ENCODE measurements at places on chromosomes 5 and 9.

GRCh38 chr5:22372826-22373660 is 480.1 kb downstream of the CDH12 start:
- DNase-seq, result no peak

DNA sequence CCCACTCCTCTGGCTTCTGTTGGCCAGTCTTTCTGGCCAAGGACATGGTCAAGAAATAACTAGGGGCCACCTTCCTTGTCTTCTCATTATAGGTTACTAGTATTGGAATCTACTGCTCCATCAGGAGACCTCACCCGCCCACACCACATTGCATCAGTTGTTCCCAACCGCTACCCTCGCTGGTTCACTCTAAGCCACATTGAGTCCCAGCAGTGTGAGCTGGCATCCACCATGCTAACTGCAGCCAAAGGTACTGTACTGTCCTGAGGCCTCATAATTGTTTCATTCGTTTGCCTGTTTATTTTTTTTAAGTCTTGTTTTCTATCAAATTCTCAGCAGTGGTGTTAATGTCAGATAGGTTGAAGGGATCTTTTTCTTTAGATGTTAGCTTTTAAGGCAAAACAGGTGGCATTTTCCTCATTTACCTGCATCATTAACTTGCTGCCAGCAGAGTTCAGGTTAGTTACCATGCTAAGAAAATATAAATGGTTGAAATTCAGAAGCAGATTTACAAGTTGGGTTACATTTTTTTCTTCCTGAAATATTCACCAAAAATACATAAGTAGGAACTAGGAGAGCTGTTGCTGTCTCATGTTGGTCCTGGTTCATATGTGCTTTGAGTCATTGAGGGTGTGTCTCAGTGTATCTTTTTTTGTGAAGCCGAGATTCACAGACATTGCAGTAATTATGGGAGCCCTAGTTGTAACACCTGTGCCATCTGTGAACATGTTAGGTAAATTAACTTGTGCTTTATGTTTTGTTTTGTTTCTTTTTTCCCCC is 206.9 kb downstream of the ZSWIM6 start:
- DNase-seq, result no peak

GRCh38 chr5:125575891-125576505 is 829.6 kb upstream of the ZNF608 start:
- no peak for DNase-seq

DNA sequence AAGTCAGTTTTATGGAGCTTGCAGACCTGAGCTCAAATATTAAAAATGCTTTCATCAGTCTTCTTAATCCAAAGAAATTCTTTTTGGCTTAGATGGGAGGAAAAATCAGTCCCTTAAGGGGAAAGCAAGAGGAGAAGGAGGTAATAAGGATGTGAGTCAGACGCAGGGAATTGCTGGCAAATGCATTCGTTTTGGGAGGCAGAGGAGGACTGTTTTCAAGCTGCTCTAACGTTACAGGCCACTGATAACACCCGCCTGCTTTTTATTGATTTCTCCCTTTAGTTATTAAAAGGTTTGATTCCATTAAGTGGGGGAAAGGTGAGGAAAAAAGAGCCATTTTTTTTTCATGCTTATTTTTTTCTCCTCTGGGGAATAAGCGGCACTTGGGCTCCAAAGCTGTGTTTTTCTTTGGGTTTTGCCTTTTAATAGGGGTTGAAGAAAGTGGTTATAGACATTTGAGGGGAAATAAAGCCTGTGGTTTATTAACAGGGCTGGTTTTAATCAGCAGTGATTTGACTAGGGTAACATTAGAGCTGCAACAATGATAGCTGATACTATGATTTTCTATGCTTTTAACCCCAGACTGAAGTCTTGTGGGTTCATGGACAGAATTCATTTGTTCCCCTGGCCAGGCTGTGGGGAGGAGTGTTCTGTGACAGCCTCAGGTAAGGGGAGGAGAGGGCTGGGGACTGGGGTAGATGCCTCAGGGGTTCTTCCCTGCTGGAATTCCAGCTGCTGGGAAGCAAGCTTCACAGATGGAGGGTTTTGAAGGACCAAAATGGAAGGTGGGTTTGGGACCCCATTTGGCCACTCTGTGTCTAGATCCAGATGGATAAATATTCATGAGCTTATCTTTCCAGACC is 225.2 kb downstream of the GAS1 start:
- peak; percentile 76 for DNase-seq

DNA sequence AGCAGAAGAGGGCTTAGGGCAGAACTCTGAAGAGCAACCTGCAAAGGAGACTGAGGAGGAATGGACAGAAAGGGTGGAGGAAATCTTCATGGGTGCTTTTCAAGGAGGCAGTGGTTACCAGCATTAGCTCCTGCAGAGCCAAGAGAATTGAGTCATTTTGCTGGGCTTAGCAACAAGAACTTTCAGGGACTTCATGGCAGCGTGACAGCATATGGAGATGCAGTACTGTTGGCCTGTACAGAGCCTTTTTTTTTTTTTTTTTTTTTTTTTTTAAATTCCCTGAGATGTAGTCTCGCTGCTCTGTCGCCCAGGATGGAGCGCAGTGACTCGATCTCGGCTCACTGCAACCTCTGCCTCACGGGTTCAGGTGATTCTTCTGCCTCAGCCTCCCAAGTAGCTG is 296.0 kb upstream of the DMRT1 start:
- DNase-seq, result no peak

GRCh38 chr5:55319491-55319890 is 11.7 kb downstream of the MTREX start:
- DNase-seq, result no peak

DNA sequence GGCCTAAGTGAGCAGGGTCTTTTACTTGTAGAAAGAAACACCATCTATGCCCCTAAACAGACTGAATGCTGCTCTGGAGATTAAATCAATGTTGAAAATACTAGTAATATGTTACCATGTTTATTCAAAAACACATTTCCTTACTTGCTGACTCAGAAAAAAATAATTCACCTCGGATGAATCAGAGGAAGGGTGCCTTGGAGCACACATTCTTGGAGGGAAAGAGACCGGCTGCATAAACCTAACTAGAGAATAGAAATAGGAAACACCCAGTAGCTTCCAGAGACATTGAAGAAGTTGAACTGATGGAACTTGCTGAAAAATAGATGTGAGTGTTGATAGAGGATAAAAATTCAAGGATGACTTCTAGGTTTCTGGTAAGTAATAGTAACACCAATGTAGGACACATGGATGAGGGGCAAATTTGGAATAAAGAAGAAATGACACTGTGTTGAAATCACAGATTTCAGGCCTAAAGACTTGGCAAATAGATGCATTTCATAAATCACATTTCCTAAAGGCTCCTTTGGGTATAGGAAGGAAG is 76.9 kb upstream of the MINAR2 start:
- DNase-seq, result peak; percentile 77

DNA sequence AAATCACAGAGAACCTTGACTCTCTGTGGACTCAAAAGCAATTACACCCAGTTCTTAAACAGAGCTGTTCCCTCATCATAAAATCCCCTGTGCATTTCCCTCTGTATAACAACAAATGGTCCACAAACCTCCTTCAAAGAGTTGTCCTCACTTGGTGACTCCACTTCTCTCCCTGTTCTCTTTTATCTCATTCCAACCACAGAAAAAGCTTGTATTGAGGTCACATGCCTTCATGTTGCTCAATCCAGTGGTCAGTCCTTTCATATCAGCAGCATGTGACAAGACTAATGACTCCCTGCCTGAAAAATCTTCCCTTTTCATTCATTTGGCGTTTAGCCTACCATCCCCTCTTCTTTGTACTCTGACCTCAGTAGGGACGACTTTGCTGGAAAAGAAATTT is 158.0 kb downstream of the DEPDC1B start:
- peak; percentile 12 for DNase-seq

- no peak for DNase-seq
Measured at GRCh38 chr5:172754596-172755356, 16.2 kb downstream of the DUSP1 start.

DNA sequence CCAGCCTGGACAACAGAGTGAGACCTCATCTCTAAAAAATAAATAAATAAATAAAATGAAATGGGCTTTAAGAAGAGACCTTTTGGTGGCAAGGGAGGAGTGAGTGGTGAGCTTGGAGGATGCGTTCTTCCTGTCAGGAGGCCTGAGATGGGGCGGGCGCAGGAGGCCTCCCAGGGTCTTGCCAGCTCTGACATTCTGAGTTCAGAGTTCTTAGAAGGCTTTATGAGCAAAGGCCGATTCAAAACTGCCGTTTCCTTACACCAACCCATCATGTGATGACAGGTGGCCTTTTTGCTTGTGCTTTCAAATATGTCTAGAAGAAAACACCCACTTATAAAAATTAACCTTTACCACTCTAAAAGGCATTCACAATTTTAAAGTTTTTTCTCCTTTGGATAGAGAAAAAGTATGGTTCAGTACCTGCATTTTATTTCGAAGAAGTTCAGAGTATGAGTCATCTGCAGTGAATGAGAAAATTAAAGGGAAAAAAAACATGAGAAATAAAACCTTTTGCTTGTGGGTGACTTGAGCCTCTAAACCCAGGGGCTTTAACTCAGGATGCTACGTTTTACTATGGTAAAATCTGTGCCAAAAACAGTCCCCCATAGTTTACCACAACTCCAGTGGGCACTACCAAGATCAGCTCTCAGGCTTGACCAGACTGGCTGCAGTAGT is 157.4 kb upstream of the OTULINL start:
- peak; percentile 32 for DNase-seq

- no peak for DNase-seq
Measured at GRCh38 chr9:89878003-89878411, 273.2 kb downstream of the GADD45G start.

- peak; percentile 63 for DNase-seq
Measured at GRCh38 chr9:111663301-111663823, 2.0 kb downstream of the GNG10 start.

- peak; percentile 80 for DNase-seq
Measured at GRCh38 chr5:83306572-83307241, 164.8 kb upstream of the VCAN start.

GRCh38 chr5:89534331-89534730 is 651.3 kb upstream of the MEF2C start:
- DNase-seq, result peak; percentile 39

DNA sequence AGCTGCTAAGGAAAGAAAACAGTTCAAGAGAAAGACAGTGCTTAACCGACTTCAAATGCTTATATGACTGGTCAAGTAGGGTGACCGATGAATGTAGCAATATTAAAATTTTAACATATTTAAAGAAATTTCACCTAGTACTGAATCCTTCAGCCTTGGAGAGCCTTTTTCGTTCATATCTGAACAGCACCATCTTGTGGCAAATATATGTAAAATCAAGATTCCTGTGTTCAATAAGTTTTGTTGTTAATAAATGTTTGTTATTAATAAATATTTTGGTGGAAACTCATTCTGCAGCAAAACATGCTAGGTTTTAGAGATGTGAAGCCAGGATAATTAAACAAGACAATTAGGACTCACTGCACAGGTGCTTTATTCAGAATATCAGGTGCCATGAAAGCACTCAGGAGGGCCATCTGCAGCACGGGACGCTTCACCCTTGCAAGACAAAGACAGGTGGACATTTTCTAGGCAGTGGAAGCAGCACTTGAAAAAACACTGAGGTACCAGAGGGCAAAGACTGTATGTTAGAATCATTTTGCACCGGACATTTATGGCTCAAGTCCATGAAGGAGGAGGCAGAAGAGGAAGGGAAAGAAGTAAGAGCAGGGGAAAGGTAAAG is 15.6 kb downstream of the TICAM2 start:
- DNase-seq, result peak; percentile 41

GRCh38 chr9:16718952-16719351 is 151.5 kb downstream of the BNC2 start:
- DNase-seq, result no peak

DNA sequence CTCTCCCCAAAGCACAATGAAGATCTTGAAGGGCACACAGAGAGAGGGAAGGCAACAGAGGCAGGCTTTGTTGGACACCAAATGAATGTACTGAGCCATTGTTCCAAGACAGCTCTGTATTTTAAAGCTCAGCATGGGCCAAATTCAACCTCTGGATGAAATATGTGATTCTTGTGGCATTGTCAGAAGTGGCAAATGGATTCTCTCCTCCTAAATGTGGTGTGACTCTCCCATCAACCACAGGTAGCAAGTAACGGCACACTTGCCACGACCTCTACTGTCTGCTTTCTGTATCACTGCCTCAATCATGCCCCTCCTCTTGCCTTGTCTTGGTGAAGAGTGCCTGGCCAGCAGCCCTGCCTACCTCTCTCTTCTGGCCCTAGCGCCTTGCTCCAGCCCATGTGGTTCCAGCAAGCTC is 6.1 kb upstream of the MOB3B start:
- peak; percentile 11 for DNase-seq

DNA sequence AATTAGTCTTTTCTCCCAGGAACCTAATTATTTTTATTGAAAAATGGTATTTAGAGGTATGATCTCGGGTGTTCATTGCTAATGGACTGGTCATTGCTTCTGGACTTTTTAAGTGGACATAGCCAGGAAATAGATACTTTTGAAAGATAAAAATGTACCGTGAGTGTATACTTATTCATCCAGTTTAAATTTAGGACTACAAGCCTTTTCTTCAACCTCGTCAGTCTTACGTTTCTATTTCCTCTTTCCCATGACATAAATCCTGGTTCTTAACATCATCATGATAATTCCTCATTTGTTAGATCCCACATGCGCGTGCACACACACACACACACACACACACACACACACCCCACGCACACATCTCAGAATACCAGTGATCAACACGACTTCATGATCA is 15.1 kb downstream of the PDE8B start:
- no peak for DNase-seq

- DNase-seq, result no peak
Measured at GRCh38 chr5:41214182-41214581, 850 bp upstream of the C6 start.

GRCh38 chr5:997001-997474 is 11.6 kb upstream of the NKD2 start:
- DNase-seq, result peak; percentile 22

GRCh38 chr5:32462618-32463017 is 18.1 kb upstream of the ZFR start:
- DNase-seq, result peak; percentile 73

DNA sequence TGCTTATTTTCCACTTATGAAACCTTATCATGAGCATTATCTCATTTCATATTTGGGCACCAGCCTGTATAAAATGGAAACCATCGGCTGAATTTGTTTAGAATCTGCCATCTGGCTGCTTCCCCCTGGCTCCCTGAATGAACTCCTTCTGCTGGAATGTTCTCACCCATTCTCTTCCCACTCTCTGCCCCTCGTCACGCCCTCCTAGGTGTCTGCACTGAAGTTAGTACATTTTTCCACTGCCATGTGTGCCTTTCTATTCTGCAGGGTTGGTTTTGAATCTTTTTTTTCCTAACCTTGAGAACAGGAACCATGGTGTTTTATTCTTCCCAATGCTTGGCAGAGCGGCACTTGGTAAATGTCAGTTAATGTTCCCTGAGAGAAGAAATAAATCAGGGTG is 359.7 kb downstream of the MLLT3 start:
- no peak for DNase-seq

GRCh38 chr9:9949978-9950377 is 662.8 kb downstream of the PTPRD start:
- DNase-seq, result peak; percentile 57

GRCh38 chr9:70133253-70134208 is 89.9 kb downstream of the MAMDC2 start:
- no peak for DNase-seq

DNA sequence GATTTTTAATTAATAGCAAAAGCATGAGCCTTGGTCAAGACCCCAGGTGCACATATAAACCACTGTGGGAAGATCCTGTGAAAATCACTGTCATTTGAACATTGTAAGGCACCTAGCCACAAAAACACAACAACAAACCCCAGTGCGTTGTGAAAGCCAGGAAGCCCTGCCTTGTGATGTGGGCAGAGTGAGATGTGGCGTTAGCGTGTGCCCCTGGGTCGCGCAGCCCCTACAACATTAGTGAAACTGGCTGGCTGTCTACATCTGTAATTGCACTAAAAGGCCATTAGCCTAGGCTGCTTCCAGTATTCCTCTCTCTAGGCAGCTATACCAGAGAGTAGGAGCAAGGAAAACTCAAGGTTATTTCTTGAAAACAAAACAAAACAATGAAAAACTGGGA is 21.1 kb upstream of the PDZD2 start:
- no peak for DNase-seq

Data from kidney tubule cell (primary cell).